Naive thymus-derived CD8-positive, alpha-beta T cell (primary cell): ENCODE measurements at places on chromosomes 11 and 22. TPM values are rescaled to one million over a fixed set of nuclear protein-coding genes. Genes with fewer than 3 reads are reported as not detected.

DNA sequence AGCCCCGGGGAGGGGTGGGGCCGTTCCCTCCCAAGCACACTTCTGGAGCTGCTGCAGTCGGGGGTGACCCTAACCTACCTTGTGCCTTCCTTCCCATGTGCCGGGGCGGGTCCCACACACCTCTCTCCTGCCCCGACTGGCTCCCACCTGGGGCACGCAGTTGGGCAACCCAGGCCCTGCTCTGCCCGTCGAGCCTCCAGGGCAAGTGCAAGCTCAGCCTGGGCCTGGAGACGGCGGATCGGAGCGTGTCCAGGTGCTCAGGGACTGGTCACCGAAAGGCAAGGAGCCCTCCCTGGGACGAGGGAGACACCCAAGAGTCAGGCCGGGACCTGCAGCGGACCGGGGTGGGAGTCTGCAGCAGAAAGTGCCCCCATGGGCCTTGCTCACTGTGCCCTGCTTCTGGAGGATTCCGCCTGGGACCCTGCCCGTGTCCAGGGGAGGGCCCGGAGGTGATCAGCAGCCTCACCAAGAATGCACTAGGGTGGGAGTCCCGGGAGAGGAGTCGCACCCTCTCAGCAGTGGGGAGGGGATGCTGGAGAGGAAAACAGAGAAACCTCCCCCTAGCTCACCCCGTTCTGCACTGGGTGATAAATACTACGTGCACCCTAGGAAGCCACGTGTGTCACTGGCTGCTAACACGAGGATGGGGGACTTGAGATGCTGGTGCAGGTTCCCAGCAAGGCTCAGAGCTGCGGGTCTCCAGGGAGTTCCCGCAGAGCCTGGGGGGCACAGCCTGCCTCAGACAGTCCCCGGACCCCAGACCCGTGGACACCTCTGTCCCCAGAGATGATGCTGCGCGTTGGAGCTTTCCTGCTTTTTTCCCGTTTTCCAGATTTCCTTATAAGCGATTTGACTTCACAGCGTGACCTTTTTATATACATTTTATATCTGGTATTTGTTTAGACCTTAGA, 5.2 kb upstream of the GATD1 start:
- DNase-seq = no peak

GRCh38 chr11:64742889-64743590, 902 bp downstream of the RASGRP2 start:
- DNase-seq = peak; percentile 77

GRCh38 chr11:107011977-107012376, 6.3 kb downstream of the GUCY1A2 start:
- no peak for DNase-seq

DNA sequence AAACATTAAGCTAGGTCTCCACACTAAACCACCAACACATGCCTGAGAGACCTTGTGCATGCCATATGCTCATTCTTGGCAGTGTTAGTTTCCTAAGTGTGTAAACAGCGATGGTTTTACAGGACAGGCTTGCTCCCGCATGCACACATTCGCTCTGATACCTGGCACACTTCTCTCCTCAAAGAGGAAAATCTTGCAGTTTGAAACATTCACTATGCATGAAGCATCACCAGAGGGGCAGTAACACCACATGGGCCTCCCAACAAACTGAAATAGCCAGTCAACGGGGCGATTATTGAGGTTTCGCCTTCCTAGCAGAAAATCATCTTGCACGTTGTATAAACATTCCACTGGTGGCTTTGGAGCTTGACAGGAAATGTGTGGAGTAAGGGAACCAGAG, 52.6 kb downstream of the ABTB2 start:
- no peak for DNase-seq

DNA sequence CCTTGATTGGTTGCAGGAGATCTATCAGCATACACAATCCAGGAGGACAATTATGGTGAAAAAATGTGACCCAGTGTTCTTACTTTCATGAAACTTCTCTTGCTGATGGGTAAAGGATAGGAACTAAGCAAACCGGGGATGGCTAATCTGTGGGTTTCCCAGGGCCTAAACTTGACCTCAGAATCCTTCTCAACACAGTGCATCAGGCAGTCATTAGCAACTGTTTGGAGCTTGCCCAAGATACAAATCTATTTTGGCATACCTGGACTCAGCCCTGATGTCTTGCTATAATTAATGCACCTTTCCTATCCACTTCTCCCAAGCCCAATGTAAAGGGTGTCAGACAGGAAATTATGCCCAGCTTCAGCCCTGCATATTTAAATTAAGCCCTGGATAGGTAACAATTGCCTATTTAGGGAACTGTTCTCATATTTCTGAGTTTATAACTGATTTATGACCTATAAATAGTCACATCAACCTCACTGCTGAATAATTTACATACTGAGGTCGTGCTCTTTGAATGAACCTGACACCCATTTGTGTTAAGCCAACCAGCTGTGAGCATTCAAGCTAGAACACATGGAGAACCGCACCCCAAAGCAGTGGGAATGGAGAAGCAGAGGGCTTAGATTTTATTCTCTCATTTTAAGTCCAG, 9.2 kb upstream of the PHF21A start:
- DNase-seq = no peak

- peak; percentile 65 for DNase-seq
Observed at GRCh38 chr22:43923631-43924464, at the start of gene PNPLA3. PNPLA3 (plus strand) TSS chr22:43923805; CDS start chr22:43923912, 107 bp downstream.

The MS4A3 gene
- total RNA-seq = not detected
